CD4-positive, alpha-beta T cell treated with Interleukin-12 subunit alpha and Interleukin-12 subunit beta, for 1 hour (primary cell): ENCODE measurements at places on chromosomes 1 and 21.
A peak's percentile ranks its signal among the peaks of the same experiment; 100 is the strongest.

DNA sequence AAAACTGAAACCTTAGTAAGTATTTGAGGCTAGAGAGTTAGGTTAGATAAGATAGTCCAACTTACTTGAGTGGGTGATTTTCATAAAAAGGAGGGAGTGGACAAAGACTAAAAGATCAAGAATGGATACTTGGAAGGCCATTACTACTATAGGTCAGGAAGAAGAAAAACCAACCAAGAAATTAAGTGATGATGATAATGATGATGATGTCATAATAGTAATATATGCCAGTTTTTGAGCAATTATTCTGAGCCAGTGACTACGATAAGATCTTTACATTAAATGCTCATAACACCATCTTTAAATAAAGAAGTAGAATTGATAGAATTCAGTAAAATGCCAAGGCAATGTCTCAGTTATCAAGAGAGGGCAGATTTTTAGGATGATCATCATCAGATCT, 430.7 kb upstream of the ADAMTS5 start:
- no peak for DNase-seq

DNA sequence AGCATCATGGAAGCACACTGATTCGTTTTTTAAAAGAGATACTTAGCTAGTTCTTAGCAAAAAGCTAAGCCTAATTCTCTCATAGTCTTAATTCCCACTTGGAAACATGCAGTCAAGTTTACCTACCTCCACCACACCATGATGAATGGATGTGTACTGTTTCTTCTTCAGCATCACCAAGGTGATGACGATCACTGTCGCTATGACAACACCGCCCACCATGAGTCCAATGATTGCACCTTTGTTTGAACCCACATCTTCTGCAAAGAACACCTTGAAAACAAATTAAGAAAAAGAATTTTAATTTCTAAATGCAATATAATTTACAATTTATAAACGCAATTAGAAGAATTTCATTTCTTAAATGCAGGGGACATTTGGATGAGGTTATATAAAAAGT, 156.8 kb downstream of the GABPA start:
- no peak for DNase-seq

- DNase-seq, result no peak
Observed at GRCh38 chr21:44868707-44869106, 4.8 kb downstream of the PTTG1IP start.

DNA sequence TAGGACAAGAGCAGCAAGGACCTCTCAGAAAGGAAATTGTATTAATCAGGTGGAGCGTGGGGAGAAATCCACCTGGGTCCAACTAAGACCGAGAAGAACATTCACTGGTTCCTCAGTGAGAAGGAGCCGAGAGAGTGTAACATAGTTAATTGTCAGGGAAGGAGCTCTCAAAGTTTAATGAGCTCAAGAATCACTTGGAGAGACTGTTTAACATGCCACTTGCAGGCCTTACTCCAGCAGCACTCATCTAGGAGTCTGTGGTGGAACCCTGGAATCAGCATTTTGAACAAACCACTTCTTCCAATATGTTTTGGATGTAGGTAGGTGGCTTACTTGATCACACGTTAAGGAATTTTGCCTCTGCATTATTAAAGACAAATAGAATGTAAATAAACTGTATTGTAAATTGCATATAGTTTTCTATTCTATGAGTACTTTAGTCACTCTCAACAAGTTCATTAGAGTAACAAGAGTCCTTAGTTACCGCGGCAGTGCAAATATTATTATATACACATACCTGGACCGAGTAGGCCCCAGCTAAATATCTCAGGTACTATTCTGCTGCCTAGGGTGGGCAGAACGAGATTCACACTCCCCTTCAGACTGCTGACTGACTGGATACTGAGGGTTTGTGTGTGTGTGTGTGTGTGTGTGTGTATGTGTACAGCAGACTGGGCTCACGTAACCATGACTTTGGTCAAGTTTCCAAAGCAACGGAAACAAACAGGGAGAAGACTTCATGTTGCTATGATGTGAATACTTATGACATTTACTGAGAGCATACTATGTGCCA, 203.2 kb upstream of the USP24 start:
- no peak for DNase-seq

- DNase-seq, result peak; percentile 64
Observed at GRCh38 chr1:194056169-194056568, 869.8 kb upstream of the B3GALT2 start.

- DNase-seq, result peak; percentile 59
Observed at GRCh38 chr1:100868364-100868995, 26.2 kb downstream of the EXTL2 start.

GRCh38 chr1:27258598-27258997, 24.2 kb downstream of the WDTC1 start:
- DNase-seq, result no peak

- no peak for DNase-seq
Observed at GRCh38 chr1:212329105-212329504, 43.9 kb downstream of the PPP2R5A start.

- no peak for DNase-seq
Observed at GRCh38 chr21:31964692-31965091, 91.9 kb downstream of the HUNK start.

- DNase-seq, result no peak
Observed at GRCh38 chr21:35399002-35399530, 350.0 kb upstream of the RUNX1 start.

GRCh38 chr21:29657240-29657989, 282.4 kb downstream of the GRIK1 start:
- DNase-seq, result no peak

DNA sequence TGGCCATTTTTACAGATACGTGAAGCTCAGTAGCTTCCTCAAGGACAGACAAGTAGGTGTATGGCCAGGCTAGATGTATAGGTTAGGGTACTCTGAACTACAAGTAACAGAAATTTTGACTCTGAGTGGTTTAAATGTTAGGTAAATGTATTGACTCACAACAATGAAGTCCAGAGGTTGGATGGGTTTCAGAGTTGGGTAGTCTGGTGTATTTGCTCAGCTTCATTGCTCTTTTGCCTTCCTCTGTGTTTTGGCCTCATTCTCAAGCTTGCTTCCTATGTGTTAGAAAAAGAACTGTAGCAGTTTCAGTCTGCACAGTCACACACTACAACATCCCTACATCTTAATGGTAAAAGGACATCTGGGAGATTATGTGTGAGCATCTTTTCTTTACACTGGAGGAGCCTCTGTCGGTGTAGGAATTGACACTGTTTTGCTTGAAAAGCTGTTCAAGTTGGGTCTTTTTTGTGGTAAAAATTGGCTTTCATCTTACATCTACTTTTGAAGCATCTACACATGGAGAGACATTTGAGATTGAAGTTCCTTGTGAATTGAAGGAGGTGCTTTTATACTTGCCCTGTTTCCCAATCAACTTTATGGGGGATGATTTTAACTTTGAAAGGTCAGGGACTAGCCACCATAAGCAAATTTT, 64.4 kb downstream of the MAST2 start:
- no peak for DNase-seq

DNA sequence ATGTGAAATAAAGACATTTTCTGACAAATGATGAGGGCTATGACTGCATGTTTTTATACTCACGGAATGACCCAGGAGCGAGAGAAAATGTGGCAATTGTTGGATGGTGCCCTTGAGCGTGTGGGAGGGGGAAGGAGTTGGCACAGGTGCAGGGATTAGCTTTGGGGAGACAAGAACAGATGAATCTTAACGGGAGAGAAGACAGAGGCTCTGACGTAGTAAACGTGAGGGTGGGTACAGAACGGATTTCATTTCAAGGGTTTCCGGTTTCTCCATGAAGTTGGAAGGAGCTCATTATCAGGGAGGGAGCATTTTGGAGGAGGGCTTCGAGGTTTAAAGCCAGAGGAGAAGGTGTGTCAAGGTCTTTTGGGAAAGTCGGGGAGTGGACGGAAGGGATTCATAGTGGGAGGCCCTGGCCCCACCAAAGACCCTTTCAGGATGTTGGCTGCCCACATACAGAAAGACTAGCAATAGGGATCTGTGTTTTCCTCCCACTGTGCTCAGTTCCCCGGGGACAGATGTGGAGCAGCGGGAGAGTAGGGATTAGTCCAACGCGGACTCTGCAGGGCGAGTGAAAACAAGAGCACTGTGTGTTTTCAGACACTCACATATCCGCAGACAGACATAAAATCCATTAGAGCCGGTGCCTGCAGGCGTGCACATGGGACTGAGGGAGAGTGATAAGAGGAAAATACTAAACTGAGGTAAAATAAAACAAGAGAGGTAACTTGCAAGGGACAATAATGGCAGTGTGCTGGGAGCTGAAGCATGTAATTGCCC, 584.1 kb downstream of the AJAP1 start:
- DNase-seq, result no peak

GRCh38 chr1:210233216-210233494, 559 bp downstream of the SERTAD4 start:
- no peak for DNase-seq

- DNase-seq, result no peak
Observed at GRCh38 chr1:228265167-228265566, 57.3 kb downstream of the OBSCN start.

GRCh38 chr1:182279724-182280503, 111.7 kb downstream of the GLUL start:
- no peak for DNase-seq
